Ascending aorta (tissue), 2 donors: ENCODE measurements at places on chromosomes 7 and 10. TPM values are rescaled to one million over a fixed set of nuclear protein-coding genes. Genes with fewer than 3 reads are reported as not detected.

The EGR2 gene
- total RNA-seq, result 11.9 TPM

The TRPV5 gene
- not detected for total RNA-seq

The CLRN3 gene
- total RNA-seq, result not detected

The SEMA3D gene
- 4.5 TPM for total RNA-seq

The ITGB8 gene
- total RNA-seq, result 7.9 TPM

The RELN gene
- 0.11 TPM for total RNA-seq

The NPFFR1 gene
- not detected for total RNA-seq

The FGFBP3 gene
- total RNA-seq, result 6.6 TPM

The VIPR2 gene
- total RNA-seq, result 17.8 TPM

The BLNK gene
- not detected for total RNA-seq

The HABP2 gene
- total RNA-seq, result not detected

The RBM20 gene
- total RNA-seq, result 4.8 TPM

The MEOX2 gene
- 35.0 TPM for total RNA-seq

The MKI67 gene
- 0.64 TPM for total RNA-seq

The MOGAT3 gene
- not detected for total RNA-seq

The ENO4 gene
- not detected for total RNA-seq

The ELOVL3 gene
- not detected for total RNA-seq

The DIP2C gene
- total RNA-seq, result 14.7 TPM

The RAMP3 gene
- 586 TPM for total RNA-seq

The GCC1 gene
- total RNA-seq, result 11.2 TPM

The ADK gene
- 2.4 TPM for total RNA-seq

The SLC26A5 gene
- total RNA-seq, result not detected

The ZSCAN25 gene
- 10.3 TPM for total RNA-seq

The DENND2A gene
- 7.5 TPM for total RNA-seq

The SPACDR gene
- not detected for total RNA-seq

The APBB1IP gene
- total RNA-seq, result not detected

The IGFBP1 gene
- total RNA-seq, result not detected
